Lung microvascular endothelial cell (primary cell): ENCODE measurements at places on chromosomes 2 and 18.

DNA sequence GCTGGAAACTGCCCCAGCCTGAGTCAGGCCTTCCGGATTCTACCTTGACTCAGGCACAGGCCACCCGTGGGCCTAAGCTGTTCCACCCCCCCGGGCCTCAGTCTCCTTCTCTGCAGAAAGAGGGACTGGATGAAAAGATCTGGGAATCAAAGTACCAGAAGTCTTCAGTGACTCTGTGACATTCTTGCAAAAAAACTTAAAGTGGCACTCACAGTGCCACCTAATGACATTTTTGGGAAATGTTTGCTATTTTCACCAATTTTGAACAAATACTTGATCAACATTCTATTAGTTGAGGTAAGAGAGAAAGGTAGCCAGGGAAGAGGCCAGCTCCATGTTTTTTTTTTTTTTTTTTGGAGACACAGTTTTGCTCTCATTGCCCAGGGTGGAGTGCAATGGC is 48.3 kb upstream of the ACAA2 start:
- peak; percentile 22 for DNase-seq

- no peak for DNase-seq
Measured at GRCh38 chr18:73214970-73215369, 347.2 kb upstream of the NETO1 start.

GRCh38 chr2:11993749-11994148 is 247.3 kb downstream of the LPIN1 start:
- no peak for DNase-seq

DNA sequence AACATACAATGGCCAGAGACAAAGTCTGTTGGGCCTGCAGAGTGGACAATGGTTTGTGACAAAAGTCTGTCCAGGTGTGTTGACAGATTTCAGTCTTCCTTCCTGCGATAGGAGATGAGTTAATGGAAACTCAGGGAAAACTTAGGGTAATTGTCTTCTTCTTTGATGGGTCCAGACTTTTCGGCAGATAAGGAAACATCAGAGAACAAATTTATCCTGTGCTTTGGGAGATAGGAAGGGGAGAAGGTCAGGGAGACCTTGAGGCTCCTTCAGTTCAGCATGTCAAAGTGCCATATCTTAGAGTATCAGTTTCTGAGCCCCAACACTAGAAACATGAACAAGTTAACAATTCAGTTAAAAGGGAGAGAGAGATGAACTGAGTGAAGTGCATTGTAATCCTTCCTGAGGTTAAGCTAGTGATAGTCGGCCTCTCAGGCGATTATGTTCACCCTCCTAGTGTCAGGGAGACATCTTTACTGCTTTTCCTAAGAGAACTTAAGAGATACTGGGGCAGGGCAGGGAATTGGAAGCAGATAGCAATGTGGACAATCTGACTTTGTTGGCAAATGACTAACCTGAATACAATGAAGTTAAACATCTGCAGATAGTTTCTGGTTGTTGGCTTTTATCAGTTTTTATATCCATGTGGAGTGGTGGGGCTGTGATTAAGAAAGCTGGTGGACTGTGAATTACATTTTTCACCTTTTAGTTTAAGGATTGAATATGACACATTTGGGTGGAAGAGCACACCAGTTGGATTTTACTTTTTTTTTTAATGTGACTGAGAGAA is 248.8 kb upstream of the FN1 start:
- DNase-seq, result no peak

- no peak for DNase-seq
Measured at GRCh38 chr2:150137338-150138069, 350.0 kb downstream of the RND3 start.

DNA sequence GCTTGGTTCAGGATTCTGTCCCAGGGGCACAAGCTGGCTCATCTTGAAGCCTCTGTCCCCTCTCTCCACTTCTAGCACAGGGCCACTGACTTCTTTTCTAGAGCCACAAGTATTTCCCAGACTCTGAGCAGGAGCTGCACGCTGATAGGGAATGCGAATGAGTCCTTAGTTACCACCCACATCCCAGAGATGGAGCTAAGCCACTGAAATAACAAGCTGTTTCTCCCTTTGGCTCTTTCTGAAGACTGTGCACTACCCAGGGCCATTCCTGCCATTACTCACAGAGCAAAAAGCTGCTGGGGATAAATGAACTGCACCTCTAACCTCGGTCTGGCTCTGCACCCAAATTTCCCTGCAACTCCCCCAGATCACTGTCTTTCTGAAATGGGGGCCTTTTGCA is 70.6 kb downstream of the TSN start:
- no peak for DNase-seq

DNA sequence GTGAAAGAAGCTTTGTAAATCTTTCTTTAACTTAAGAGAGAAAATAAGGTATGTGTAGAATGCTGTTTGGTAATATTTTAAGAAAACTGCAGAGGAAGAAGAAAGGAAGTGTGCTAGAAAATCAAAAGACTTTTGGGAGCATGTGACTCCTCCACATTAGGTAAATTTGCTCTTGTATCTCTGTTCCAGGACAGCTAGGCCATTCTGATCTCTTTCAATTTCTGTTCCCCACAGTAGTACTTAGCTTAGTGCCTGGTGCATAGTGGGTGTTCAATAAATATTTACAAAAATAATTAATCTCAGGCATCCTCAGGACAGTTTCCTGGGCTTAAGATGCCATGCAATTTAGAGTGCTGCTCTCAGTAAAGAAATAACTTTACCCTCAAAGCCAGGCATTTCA is 105.0 kb downstream of the GPD2 start:
- DNase-seq, result no peak

DNA sequence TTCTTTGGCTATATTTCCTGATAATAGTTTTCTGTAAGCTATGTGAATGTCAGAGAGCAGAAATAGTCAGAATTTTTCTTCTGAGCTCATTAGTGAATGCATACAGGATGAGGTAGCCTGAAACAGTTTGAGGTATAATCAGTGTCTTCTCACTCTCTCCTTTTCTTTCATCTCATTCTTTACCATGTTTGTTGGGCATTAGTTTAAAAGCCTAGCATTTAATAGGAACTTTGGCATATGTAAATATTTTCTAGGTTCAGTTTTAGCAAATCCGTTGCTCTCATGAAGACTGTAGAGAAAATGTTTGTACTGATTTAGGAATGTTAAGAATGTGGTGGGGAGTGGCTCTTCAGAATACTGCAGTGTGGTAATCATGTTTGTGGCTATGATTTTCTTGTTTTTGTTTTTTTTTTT is 119.4 kb downstream of the PARD3B start:
- DNase-seq, result peak; percentile 67

- no peak for DNase-seq
Measured at GRCh38 chr2:64992218-64992617, 3.0 kb downstream of the SLC1A4 start.

DNA sequence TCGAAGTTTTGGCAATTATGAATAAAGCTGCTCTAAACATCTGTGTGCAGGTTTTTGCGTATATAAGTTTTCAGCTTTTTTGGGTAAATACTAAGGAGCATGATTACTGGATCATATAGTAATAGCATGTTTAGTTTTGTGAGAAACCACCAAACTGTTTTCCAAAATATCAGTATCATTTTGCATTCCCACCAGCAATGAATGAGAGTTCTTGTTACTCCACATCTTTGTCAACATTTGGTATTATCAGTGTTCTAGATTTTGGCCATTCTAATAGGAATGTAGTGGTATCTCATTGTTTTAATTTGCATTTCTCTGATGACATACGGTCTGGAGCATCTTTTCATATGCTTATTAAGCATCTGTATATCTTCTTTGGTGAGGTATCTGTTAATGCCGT is 143.4 kb upstream of the MYO3B start:
- DNase-seq, result no peak

DNA sequence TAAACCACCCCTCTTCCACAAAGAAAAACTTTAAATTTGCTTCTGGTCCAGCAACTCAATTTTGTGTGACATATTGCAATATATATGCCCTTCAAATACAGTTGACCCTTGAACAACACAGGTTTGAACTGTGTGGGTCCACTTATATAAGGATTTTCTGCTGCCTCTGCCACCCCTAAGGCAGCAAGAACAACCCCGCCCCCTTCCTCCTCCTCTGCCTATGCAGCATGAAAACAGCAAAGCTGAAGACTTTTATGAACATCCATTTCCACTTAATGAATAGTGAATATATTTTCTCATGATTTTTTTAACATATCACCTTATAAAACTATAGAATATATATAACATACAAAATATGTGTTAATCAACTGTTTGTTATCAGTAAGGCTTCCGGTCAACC is 58.3 kb downstream of the EML4 start:
- no peak for DNase-seq

DNA sequence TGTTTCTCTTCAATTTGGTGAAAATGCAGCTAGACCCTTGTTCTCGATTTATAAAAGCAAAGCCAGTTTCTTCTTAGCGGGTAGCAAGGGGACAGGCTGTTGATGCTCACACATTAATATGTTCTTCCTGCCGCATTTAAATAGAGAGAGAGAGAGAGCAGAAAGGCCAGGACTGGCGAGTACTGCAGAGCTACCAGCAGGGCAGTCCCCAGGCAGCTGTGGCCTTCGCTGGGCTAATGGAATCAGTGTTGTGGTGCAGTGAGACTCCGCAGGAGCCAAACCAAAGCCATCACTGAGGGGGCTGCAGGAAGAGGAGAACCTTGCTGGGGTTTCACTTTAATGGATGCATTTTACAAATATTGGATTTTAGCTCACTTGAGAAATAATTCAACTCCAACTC is 223.6 kb downstream of the ACTR3 start:
- DNase-seq, result no peak

- DNase-seq, result no peak
Measured at GRCh38 chr2:213696442-213696841, 412.2 kb downstream of the SPAG16 start.

GRCh38 chr2:172021074-172021931 is 21.6 kb downstream of the METAP1D start:
- DNase-seq, result no peak

DNA sequence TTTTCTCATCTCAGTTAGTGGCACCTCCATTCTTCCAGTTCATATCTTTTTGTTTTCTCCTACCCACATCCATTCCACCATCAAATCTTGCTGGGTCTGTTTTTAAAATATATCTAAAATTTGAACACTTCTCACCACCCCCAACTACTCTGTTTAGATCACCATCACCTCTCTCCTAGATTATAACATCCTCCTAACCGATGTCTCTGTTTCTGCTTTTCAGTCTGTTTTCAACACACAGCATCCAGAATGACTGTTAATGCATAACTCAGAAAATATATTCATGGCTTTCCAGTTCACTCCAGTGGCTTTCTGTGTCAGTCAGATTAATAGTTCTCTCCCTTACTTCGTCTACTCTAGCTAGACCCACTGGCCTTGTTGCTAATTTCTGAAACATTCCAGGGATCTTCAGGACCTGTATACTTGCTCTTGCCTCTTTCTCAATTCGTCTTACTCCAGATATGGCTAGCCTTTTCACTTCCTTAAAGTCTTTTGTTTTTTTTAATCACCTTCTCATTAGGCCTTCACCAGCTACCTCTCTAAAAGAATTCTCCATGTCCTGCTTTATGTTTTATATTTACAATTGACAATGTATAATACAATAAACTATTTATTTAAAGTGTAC is 105.3 kb downstream of the COMMD1 start:
- DNase-seq, result no peak

DNA sequence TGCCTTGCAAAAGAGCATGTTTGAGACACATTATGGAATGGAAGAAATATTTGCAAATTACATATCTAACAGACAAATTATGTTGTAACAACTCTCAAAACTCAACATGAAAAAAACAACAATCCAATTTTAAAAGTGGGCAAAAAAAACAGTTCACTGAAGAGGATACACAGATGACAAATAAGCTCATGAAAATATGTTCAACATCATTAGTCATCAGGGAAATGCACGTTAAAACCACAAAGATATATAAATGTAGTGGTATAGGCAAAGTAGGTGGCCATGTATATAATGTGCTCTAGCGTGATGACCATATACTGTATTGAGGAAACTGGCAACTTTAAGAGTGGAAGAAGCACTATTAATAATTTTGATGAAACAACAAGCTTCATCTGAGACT is 220.1 kb downstream of the IRS1 start:
- DNase-seq, result no peak

DNA sequence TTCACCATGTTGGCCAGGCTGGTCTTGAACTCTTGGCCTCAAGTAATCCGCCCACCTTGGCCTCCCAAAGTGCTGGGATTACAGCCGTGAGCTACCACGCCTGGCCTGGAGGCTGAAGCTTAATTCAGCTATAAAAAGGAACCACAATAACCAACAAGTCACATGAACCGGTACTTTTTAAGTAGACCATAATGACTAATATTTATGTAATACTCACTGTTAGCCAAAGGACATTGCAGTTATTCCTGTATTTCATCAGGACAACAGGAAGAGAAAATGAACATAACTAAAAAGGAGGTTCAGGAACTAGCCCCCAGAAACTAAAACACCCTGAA is 49.0 kb upstream of the TMEM87B start:
- peak; percentile 12 for DNase-seq

GRCh38 chr2:45276914-45277313 is 267.7 kb upstream of the SIX2 start:
- DNase-seq, result peak; percentile 24

GRCh38 chr2:173922760-173923159 is 42.4 kb downstream of the SP3 start:
- DNase-seq, result no peak
